Epithelial cell of proximal tubule (primary cell): ENCODE measurements at places on chromosomes 4 and X. TPM values are rescaled to one million over a fixed set of nuclear protein-coding genes. Genes with fewer than 3 reads are reported as not detected.

The GAGE12F gene
- not detected in 2 replicates for total RNA-seq

The DGKK gene
- total RNA-seq, result under 0.01 TPM in 1 of 2 replicates, not detected in the other

The LAS1L gene
- total RNA-seq, result 23.9 and 39.6 TPM in 2 replicates

The TEX13D gene
- total RNA-seq, result not detected in 2 replicates

The CT45A3 gene
- not detected in 2 replicates for total RNA-seq

The FHIP1A gene
- 8.5 and 17.0 TPM in 2 replicates for total RNA-seq

The DGAT2L6 gene
- total RNA-seq, result not detected in 2 replicates

The FAM193A gene
- total RNA-seq, result 12.9 and 14.6 TPM in 2 replicates

The PUDP gene
- total RNA-seq, result 13.3 and 16.3 TPM in 2 replicates

The PPEF1 gene
- not detected in 2 replicates for total RNA-seq

DNA sequence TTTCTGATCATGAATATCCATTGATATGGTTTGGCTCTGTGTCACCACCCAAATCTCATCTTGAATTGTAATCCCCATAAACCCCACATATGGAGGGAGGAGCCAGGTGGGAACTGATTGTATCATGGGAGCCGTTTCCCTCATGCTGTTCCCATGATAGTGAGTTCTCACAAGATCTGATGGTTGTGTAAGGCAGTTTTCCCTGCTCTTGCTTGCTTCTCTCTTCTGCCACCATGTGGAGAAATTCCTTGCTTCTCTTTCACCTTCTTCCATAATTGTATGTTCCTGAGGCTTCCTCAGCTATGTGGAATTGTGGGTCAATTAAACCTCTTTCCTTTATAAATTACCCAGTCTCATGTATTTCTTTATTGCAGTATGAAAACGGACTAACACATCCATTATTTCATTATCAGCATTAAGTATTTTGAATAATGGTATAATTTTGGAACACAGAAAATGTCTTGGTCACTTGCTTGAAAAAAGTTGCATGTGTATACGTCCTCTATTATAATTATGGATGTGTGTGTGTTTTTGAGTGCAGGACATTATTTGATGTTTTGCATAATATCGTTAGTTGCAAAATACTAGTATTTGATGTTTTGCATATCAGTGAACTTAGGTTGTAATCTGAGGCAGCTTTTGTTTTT lies 334.6 kb downstream of the PCDH10 start:
- peak; percentile 22 for DNase-seq

DNA sequence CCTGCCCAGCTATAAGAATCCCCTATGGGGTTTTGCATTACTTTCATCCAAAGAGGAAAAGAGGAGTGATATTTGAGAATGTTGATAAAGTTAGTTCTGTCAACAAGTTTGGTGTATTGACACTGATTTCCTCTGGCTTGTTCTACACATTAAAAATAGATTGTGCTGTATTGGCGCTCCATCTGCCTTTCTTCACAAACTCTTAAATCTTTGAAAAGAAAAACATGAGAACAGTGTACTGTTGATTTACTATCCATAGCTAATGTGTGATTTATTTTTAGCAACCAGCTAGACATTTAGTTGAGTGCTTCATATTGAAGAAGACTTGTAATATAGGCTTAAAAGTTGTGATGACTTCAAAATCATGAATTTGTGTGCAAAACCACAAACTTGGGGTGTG lies 261.2 kb upstream of the ANKRD50 start:
- DNase-seq, result no peak

GRCh38 chr4:188428935-188429334 lies 289.7 kb downstream of the TRIML1 start:
- peak; percentile 15 for DNase-seq

- no peak for DNase-seq
Observed at GRCh38 chr4:150033901-150034300, 44.3 kb upstream of the DCLK2 start.

DNA sequence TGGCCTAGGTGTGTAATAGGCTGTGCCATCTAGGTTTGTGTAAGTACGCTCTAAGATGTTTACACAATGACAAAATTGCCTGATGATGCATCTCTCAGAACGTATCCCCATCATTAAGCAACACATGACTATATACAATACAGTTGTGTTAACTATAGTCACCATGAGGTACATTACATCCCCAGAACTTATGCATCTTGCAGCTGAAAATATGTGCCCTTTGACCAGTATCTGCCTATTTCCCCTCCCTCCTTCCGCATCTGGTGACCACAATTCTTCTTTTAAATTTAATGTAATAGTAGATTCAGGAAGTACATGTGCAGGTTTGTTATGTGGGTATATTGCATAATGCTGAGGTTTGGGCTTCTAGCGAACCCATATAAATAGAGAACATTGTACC lies 239.8 kb upstream of the IL1RAPL1 start:
- no peak for DNase-seq

GRCh38 chr4:180057299-180057721 lies 2185.9 kb upstream of the TENM3 start:
- DNase-seq, result no peak

DNA sequence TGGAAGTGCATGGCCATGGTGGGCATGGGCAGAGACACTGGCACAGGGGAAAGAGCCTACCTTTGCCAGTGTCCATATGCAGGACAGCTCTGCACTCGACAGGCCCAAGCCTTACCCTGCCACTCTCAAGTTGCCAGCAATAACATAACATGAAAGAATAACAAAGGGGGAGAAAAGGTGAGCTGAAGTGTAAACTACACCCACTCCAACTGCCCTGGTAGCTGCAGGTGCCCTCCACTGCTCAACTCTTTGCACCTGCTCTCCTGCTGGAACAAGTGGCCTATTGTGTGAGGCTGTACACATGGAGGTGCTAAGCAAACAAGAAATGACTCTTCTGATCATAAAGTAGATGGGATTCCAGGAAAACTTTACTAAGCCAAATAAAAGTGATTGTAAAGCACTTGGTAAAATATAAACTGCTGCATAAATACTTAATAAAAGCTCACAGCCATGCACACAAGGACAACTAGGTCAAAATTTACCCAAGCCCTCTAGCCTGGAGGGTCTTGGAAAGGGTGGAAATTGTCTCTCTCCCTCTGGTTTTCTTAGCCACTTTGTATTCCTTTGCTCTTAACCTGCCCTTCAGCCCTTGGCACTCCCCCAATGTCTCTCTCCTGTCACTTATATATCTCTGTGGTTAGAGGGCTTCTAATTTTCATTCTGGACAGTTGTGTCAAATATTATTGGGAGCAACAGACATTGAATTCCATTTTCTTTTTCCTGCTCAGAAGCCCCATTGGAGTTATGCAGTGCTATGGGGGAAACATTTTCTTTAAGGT lies 261.2 kb upstream of the GPC4 start:
- no peak for DNase-seq

DNA sequence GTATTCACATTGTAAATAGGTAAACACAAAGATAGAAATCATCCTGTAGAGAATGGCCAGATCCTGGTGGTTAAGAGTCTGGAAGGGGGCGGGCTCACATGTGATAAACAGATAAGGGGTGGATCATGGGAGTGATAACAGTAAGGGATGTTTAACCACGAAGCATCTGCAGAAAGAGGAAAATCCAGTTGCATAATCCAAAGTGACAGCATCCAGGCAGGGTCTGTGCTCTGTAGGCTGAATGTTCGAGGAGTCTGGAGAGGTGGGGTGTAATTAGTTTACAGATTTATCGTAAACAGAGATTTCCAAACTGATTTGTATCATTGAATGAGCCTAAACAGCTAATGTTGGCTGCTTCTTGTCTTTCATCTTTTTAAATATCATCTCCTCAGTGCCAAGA lies 1009.8 kb upstream of the SLIT2 start:
- no peak for DNase-seq

DNA sequence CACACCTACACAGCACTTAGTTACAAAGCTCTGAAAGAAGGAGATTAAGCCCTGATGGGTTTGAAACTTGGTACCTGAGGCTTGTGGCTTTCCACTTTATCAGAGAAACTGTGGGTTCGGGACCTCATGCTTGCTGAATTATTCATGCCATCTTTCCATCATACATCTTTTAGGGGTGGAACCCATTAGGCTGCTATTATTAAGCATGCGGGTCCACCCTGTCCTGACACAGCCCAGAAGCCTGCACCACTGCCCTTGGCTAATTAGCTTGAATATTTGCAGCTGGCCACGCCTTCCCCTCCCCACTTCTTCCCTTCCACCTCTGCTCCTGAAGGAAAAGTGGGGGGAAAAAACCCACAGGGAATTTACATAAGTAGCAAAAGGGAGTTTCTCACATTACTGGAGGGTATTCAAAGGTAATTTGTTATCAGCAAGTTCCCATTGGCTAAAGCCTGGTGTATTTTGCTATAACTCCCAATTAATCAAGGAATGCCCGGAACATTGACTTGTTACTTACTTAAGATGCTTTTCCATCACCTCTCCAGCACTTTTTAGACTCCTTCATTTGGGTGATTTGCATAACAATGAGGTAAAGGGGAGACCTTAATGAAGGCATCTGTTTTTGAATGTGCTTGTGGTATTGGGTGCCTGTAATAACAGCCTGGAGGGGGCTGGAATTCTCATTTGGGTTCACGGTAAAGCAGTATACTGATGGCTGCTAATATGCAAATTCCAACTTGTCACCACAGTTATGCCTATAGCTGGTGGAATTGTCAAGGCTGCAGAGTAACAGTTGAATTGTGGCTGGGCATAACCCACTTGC lies 231.7 kb upstream of the GATB start:
- DNase-seq, result no peak

GRCh38 chrX:24563291-24564010 lies 83.7 kb downstream of the PCYT1B start:
- no peak for DNase-seq

DNA sequence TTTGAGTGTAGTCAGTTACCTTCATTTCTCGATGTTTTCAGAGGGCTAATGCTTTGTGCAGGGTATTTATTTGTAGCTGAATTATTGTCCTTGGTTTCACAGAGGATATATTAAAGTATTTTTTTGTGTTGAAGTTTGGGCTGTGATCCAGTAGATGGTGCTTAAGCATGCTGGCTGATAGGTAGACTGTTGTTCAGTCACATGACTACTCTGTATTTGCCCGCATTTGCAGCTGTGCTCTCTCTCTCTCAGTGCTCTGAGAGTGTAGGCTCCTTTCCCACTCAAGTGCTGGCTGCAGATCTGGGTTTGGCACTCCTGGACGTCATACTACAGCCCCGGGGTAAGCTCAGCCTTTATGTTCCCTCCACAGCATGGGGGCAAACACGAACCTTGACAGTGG lies 21.7 kb downstream of the RAB40AL start:
- no peak for DNase-seq

DNA sequence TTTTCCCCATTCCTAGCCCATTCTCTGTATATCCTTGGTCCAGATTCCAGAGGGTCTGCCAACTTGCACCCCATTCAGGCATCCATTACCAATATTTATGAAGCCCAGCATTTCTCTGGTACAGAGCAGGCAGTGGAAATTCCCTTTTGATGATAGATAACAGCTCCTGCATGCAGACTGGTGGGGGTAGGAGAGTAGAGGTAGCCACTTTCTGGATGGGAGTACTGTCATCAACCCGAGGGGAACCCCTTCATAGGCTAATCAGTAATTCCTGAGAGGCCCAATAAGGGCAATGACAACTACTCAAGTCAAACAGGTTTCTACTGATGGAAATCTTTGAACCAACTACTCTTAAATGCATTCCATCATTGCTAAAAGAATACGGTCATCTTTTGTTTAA lies 63.7 kb downstream of the COL25A1 start:
- no peak for DNase-seq

GRCh38 chrX:71095981-71096759 lies 519 bp downstream of the FOXO4 start:
- no peak for DNase-seq

DNA sequence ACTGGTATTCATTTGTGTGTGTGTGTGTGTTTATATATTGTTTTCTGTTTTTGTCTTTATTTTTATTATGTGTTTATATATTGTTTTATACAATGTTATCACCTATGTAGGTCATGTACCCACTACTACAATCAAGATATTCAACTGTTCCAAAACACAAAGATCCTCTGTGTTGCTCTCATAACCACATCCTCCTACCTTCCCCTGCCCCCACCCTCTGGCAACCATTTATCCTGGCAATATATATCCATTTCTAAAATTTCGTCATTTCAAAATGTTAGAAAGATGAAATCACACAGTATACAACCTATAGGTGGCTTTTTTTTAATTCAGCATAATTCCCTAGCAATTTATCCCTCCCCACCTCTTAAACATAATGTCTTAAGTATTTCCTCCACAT lies 18.8 kb upstream of the RPL34 start:
- no peak for DNase-seq

GRCh38 chrX:85004255-85004654 lies 578 bp downstream of the APOOL start:
- peak; percentile 19 for DNase-seq

DNA sequence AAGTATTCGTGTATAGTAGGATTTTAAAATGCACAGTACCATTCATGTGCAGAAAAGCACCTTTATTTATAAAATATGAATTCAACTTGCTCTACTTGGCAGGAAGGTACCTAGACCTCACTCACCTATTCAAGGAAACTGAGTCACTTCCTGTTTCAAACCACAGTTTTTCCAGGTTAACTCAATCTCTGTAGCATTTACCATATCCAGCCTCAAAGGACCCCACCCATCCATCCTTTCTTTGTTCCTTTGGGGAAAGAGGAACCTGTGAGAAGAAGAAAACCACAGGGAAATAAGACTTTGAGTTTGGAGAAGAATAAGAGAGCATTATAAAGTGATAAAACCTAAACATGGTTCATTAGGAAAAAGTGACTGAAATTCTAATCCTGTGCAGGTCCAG lies 250.7 kb downstream of the CBR4 start:
- no peak for DNase-seq

GRCh38 chr4:61959087-61959486 lies 759.0 kb downstream of the ADGRL3 start:
- DNase-seq, result no peak

DNA sequence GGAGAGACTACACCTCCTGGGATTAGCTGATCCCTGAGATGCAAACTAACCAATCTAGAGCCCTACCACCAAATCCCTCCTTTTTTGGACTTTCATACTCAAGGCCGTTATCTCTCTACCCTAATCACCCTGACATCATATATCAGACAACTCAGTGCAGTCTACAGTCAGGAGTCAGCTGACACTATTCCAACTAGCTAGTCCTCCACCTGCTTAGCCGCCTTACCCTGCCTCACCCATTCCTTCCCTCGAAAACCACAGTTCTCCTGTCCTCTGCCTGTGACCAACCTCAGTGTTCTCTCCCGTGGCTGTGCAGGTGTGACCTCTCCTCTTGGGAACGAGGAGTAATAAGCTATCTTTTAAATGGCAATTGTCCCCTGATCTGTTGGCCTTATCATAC lies 1.8 kb upstream of the PPEF2 start:
- DNase-seq, result no peak

- DNase-seq, result no peak
Observed at GRCh38 chr4:6681191-6681590, 12.5 kb upstream of the S100P start.
